ENCODE measurements at places on chromosomes 6 and 20.

DNA sequence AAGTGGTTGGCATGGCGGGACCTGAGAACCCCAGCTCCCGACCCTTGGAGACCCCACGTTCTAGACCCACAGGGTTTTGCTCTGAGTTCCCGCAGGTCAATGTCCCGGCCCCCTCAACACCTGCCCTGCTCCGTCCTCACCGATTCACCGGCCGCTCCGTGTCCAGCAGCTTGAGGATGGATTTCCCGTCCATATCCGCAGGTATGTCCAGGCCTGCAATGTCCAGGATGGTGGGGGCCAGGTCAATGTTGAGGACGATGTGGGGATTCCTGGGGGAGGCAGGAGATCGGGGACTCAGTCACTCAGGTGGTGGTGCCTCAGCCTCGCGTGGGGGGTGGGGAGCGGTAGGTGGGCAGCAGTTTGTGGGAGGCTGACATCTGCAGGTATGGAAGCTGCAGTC lies 106.7 kb downstream of the SULF2 start:
- no peak for DNase-seq

- DNase-seq = no peak
Measured at GRCh38 chr6:132414761-132415160, 13.5 kb upstream of the MOXD1 start.

DNA sequence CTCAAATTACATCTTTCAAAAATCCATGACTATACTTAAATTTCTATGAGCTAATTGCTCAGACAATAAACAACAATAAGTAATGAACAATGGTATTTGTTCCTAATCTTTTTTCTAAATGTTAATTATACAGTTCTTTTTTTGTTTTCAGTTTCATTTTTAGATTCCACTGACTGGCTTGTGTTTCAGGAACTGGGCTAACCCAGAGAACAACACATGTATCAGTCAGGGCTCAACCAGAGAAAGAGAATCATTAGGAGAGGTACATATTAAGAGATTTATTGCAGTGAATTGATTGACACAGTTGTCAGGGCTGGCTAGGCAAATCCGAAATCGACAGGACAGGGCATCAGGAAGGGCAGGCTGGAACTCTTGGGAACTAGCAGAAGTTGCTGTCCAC lies 182.8 kb downstream of the GRM1 start:
- peak; percentile 61 for DNase-seq

DNA sequence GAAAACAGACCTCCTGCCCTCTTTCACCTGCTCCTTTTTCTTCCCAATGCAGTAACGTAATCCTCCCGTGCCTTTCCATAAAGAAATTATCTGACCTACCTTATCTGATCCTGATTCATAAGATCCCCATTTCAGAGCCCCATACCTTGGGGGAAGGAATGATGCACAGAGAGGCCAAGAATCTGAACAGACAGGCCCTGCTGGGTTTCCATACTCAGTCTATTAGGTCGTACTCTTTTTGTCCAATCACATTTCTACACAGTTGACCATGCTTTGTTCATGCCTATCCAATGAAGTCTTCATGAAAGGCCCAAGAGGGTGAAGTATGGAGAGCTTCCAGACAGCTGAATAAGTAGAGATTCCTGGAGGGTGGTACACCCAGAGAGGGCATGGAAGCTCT lies 25.3 kb downstream of the SRPK1 start:
- no peak for DNase-seq

- peak; percentile 14 for DNase-seq
Measured at GRCh38 chr6:98974309-98974708, 26.6 kb upstream of the FBXL4 start.

DNA sequence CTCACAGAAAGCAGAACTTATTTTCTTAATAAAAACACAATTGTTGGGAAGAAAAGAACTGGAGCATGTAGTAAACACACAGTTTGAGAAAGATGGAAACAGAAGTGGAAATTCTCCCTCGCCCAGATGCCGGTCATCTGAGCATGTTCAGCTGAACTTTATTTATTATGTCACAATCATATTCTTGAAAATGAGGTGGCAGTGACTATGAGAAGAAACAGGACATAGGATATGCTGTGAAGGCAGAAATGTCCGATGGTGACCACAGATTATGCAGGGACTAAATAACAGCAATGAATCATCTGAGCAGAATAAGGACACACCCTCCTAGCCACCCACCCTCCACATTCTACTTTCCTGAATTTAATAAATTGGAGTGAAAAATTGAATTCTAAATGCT lies 425.3 kb upstream of the NOX3 start:
- DNase-seq = no peak

DNA sequence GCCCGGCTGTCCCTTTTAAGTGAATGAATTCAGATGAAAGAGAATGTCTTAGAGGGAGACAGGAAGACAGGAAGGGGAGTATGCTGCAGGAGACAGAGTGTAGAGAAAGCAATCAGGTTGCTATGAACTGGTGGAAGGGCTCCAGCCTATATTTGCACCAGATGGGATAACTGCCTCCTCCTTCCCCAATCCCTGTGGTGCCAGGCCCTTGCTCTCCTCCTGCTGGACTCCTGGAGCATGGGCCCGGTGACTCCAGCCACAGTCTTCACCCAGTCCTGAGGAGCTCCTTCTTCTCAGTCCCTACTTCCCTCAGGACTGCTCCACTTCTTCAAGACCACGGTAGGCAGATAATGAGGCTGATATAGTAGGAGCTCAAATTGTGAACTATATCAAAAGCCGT lies 91.8 kb downstream of the TMEM200A start:
- DNase-seq = no peak

Data from common myeloid progenitor, CD34-positive (primary cell).